Activated CD8-positive, alpha-beta memory T cell treated with anti-CD3 and anti-CD28 coated beads for 1 hour (primary cell): ENCODE measurements at places on chromosomes 1 and 21.

DNA sequence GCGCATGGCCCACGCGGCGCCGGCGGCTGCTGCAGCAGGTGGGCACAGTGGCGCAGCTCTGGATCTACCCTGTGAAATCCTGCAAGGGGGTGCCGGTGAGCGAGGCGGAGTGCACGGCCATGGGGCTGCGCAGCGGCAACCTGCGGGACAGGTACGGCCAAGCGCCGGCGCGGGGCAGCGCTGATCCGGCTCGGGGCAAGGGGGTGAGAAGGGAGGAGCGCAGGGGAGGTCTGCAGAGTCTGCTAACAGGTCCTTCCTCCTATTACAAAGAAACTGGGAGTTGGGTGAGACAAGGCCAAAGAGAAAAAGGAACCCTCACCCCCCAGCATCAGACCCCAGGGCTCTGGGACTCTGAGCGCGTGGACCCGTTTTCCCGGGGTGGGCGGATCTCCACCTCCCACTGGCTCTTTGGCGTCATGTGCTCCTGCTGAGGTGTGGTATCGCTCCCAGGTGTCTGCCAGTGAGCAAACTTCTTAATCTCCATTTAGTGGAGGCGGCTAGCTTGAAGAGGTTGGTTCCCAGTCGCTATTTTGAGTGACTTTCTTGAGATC lies 431 bp downstream of the MTARC1 start:
- DNase-seq: no peak

DNA sequence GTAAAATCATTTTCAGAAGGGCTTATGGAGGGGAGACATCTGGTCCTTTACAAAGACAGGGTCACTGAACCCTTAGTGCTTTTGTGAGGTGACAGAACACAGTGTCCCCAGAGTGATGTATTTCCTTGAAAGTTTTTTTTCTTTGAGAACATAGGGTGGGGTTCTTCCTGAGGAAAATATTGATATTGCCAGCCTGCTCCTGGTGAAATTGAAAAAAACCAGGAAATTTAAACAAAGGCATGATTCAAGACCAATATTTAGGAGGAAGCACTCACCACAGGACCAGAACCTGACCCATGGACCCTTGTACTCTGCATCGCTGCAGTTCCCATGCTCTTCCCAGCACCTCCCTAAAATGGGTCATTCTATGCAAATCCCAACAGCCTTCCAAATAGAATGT lies 63.7 kb downstream of the ST6GALNAC3 start:
- no peak for DNase-seq

GRCh38 chr1:118815909-118816308 lies 172.2 kb downstream of the TBX15 start:
- no peak for DNase-seq

DNA sequence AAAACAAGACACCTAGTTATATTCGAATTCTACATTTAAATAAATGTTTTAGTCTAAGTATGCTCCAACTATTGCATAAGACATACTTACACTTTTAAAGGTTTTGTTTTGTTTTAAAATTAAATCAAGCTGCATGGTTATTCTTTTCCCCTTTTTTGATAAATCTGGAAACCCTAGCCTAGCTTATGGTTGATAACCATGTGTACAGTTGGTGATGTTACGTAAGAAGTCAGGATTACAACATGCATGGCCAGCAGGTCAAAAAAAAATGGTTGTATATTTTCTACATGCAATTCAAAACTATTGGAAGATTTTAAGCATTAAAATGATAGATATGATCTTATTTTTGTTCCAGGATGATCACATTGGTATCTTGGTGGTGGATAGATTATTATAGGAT lies 1600.6 kb downstream of the PLA2G4A start:
- DNase-seq: no peak

- DNase-seq: no peak
Measured at GRCh38 chr1:20233394-20233793, 47.1 kb upstream of the PLA2G2C start.

- no peak for DNase-seq
Measured at GRCh38 chr1:203080456-203080855, 5.4 kb downstream of the MYOG start.

DNA sequence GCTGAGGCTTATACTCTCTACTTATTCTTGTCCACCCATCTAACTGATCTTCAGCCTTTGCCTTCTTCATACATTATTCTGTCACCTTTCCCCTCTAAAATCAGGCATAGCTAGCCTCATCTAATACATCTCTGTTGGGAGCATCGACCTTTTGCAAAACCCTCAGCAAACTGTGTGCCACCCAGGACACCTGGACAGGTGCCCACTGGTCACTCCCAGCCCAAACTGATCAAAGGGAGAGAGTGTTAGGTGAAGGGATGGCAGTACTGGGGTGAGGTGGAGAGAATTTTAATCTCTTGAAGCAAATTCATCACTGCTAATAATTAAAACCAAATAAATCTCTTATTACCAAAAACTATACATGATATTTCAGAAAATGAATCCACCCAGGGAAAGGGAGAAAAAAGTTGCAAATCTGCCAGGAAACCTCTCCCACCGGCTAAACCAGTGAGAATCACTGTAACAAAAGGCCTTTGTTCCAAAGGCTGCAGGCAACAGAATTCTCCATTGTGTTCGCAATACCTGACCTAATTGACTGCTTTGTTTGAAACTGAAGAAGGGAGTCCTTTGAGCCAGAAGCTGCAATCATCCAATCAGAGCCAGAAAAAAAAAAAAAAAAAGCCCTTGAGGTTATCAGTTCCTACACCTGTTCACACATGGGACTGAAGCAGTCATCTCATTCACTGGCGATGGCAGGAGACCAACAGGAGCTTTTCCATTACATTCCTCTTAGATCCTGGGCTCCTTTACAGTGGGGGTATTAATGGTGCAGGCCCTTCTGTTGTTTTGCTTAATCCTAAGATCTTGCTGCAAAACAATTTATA lies 172.6 kb downstream of the APP start:
- DNase-seq: no peak

DNA sequence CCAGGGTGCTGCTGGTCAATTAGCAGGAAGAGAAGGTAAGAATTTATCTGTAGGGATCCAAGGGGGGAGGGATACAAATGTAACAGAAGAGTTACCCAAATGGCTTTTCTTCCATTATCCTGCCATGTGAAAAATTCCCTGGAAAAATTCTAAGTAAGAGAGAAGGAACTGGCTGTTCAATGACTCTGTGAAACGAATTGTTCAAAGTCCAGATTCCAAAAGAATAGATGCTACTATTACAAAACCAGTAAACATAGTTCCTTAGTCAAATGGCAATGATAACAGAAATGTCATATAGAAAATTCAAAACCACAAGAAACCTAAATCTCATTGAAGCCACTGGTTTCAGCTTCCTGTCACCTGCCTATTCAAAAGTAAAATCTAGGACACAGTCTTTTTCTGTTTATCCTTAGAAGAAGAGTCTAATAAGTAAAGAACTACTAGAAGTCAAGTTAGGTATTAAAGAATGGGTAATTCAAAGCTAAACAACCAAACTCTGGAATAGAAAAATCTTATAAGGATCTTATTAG lies 102.6 kb downstream of the ZNF644 start:
- no peak for DNase-seq
